GM03348 (cell line): ENCODE measurements at places on chromosomes 3 and 15.
A peak's percentile ranks its signal among the peaks of the same experiment; 100 is the strongest.

DNA sequence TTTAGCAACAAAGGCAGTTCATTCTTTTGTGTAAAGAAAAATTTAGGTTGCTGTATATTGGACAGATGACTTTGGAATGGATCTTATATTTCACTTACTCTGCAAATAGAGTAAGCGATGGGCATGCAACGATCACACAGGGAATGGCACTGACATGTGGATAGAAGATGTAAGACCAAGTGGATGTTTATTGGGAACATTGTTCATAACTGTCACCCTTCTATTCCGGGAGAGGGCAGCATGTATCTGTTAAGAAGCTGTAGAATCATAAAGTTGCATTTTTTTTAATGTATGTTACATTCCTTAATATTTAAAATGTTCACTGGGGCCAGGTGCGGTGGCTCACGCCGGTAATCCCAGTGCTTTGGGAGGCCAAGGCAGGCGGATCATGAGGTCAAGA is 41.2 kb downstream of the HPS3 start:
- no peak for DNase-seq

- DNase-seq, result peak; percentile 83
Observed at GRCh38 chr3:173397161-173398110, at the start of gene NLGN1. Gene NLGN1, plus strand, starts transcription at chr3:173397744.

DNA sequence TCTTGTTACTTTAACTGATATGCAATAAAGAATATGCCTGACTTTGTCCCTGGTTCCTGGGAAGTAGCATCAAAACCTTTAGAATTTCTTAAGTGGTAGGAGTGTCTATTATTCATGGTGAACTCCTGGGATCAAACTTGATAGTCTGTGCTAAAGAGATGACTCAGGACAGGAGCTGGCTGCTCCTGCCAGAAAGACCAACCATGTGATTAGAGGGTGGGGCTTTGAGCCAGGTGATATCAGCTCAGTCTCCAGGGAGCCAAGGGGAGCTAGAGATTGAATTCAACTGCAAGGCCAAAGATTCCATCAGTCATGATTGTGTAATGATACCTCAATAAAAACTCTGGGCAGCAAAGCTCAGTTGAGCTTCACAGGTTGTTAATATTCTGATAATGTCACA is 20.6 kb upstream of the TMC3 start:
- no peak for DNase-seq

DNA sequence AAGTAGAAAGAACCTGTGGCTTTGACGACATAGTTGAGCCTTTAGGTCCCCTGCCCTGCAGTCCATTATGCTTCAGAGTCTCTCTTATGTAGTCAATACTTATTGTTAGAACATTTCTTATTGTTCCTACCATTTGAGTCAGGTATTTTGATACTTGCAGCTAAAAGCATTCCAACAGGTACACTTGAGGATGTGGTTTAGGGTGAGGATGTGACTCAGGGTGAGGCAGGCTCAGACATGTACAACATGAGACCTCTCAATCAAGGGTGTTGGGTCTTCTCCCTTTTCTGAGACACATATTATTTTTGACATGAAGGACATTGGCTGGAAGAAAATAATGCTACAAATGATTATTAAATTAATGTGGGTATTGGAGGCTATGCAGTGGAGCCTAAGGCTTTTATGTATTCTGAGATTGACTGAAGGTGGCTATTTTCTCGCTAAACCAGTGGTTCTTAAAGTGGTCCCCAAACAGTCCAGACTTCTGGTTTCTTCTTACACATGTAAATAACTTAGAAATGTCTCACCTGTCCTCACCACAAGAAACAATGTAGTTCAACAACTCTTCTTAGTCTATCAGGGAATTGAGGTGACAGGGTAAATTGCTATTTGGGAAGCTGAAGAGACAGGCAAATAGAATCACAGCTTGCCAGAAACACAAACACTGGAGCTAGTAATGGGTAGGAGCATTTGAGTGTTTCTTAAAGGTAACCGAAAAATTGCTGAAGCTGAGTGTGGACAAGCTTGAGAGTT is 135.5 kb upstream of the ZPLD1 start:
- DNase-seq, result no peak

- DNase-seq, result peak; percentile 43
Observed at GRCh38 chr15:76994971-76995945, at the start of gene PSTPIP1. Gene PSTPIP1, plus strand, starts transcription at chr15:76995126. Its CDS starts 448 bp downstream, at chr15:76995574.

DNA sequence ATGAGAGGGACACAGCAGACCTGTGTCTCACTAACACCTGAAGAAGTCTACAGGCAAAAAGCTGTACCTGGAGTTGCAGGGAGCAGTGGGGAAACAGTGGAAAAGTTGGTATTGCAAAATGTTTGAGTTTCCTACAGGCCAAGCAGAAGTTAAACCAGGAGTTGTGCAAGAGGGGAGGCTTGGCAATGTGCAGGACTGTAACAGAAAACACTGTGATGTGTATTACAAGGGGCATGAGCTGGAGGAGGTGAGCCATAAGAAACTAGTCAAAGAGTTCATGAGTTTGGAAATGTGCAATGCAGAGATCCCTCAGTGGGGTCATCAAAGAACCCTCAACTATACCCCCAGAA is 47.1 kb upstream of the SERPINI2 start:
- no peak for DNase-seq

DNA sequence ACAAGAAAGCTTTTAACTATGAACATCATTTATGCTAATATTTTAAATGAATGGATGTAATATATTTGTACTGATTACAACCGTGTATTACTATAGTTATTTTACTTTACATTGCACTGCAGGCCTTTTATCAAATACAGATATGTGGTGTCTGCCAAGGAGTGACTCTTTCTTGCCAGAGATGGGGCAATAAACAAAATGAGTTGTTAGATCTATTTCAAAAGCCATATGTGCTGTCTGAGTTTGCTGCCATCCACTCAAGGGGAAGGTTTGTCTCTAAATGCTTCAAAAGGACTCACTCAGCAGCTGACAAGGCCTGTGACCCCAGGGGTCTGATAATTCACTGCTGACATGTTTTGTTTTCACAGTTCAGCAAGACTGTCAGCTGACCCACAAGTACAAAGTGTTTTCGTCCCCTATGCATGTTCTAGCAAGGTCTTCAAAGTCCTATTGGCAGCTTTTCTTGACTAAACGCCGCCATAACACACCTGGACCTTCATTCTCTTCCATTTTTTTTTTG is 41.3 kb upstream of the ZBED2 start:
- DNase-seq, result no peak

DNA sequence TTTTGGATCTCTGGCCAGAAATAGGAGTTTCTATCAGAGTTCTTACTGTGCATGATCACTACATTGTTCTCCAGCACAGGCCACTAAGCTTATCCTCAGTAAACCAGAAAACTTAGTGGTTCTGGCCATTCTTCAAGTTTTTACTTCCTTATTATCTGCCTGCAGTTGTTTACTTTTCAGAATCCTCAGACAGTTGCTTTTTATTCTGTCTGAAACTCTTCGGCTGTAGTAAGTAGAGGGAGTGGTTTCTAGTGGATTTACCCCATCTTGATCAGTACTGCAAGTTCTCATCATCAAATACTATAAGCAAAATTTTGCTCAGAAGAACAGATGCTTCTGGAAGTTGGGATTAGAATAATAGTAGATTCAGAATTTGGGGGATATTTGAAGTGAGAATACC is 193.0 kb upstream of the RARB start:
- no peak for DNase-seq
